K562 (cell line): ENCODE measurements at places on chromosomes 4 and X.

DNA sequence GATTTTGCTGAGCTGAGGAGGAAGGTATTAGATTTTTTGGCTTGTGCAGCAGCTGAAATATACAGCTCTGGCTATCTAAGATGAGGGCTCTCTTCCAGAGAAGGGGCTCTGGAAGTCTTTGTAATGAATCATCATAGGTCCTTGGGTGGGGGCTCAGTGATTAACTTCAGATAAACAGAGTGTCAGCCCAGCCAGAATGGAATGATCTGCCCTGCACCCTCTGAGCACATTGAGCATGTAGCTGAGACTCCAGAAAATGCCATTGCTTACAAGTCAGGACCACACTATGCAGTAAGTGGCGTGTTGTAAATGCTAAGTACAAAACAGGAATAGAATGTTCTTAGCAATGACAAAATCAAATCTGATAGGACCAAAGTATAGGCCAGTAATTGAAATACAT is 836.0 kb downstream of the PDHA2 start:
- DNase-seq, result no peak

GRCh38 chr4:107261241-107261874 is 225.2 kb upstream of the DKK2 start:
- no peak for DNase-seq

- DNase-seq, result peak; percentile 24
Measured at GRCh38 chrX:12080265-12080664, 58.0 kb upstream of the FRMPD4 start.

- no peak for DNase-seq
Measured at GRCh38 chr4:171947400-171947799, 134.2 kb downstream of the GALNTL6 start.

DNA sequence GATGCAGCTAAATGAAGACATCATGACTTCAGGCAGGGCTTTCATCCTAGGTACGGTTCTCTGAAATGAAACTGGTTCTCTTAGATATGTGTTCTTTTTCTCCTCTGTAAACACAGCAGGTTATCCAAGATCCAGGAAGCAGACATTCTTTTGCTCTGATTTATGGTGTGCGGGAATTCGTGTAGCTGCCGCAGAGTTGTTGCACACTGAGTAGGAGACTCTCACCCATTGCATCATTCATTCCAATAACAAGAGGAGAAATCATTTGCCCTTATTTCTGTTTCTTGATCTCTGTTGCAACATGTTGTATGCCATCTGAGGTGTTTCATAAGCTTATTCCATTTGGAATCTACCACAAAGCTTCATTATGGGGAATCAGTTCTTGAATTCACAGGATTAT is 133.6 kb upstream of the VCX2 start:
- no peak for DNase-seq

DNA sequence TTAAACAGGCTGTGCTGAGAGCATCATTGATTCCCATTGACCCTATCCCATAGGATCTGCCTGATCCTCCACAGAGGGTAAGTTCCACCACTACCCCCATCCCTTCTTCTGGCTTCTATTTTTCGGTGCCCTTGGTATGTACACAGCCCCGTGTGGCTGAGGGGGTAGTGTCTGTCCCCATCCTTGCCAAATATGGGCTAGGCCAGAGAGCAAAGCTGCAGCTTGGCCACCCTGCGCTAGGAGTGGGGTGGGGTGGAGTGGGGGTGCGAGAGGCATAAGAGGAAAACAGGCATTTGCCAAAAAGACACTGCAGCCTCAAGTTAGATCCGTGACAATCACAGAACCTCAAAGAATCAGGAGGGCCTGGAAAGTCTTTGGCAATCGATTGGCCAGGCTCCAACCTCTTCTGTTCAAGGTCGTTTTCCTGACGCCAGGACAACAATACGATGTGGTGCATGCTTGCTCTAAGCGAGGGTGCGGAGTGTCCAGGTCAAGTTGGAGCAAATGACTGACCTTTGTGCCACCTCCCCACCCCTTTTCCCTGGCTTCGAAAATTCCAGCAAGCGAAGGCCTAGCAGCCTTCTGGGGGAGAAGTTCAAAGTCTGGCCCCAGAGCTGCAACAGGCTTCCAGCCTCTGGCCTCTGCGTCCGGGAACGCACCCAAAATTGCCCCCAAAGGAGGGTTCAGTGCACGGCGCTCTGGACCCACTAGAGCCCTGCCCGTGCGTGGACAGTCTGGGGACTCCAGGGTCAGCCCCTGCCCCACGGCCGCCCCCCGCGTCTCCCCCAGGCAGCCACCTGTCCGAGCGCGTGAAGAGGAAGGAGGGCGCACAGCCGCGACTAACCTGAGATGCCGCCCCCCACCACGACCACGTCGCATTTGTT is 598 bp downstream of the MAOB start:
- no peak for DNase-seq

- DNase-seq, result no peak
Measured at GRCh38 chrX:146581981-146582712, 227.4 kb upstream of the CXorf51B start.

DNA sequence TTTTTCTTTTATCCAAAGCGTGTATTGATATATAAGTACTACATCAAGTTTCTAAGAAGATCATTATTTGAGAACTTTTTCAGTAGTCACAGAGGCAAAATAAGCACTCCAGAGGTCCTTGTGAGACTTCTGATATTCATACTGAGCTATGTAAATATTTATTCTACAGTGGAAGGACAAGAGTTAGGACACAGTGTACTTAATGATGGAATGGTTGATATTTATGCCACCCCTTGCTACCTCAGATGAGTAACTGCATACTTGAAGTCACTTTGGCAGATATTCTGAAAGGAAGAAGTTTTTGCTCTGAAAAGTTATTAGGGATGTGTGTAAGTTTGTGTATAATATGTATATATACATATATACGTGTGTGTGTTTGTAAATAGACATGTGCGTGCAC is 30.3 kb downstream of the MAGEA1 start:
- no peak for DNase-seq

GRCh38 chr4:185222598-185222997 is 13.2 kb downstream of the SNX25 start:
- no peak for DNase-seq

DNA sequence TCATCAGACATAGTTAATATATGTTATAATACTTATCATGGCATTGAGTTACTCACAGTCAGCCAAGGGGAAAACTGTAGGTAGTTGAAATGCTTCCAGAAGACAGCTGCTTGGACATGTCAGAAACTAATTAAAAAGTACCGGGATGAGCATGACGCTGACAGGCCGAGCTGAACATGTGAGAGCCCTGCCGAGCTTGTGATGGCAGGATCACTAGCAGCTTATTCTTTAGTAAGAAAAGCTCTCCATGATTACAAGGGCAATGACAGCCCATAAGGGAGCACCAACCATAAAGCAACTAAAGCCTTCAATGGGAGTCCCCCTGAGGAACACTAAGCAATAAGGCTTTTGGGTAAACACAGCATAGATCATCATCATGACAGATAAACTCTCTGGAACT is 435.6 kb downstream of the TLL1 start:
- no peak for DNase-seq

GRCh38 chr4:165592386-165592785 is 213.6 kb downstream of the CPE start:
- no peak for DNase-seq

GRCh38 chr4:152535360-152535902 is 461 bp downstream of the FBXW7 start:
- peak; percentile 38 for DNase-seq

DNA sequence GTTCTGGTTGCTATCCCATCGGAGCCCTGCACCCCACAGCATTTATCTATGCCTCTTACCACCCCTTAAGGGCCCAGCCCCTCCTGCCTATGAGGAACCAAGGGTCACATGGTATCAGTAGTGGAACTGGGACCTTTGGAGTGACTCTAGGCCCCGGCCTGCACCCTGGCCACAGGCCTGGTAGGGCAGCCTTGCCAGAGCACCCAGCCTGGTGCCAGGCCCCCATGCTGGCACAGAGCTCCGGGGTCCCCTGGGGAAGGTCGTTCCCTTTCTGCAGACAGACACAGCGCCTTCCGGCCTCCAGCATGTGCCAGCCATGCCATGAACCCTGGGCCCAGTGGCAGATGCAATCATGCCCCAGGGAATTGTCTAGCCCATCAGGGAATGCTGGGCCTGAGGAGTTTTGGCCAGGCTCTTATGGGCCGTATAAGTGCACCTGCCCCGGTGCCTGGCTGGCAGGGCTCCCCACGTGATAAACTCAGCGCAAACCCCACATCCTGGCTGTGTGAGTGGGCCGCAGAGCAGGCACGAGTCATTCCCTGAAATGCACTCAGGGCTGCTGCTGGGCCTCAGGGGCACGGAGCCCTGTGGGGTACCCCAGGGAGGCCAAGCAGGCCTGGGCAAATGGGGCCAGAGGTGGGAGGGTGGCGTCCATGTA is 19.8 kb upstream of the ADD1 start:
- DNase-seq, result no peak

- DNase-seq, result no peak
Measured at GRCh38 chr4:786861-787300, 39.0 kb downstream of the CPLX1 start.

DNA sequence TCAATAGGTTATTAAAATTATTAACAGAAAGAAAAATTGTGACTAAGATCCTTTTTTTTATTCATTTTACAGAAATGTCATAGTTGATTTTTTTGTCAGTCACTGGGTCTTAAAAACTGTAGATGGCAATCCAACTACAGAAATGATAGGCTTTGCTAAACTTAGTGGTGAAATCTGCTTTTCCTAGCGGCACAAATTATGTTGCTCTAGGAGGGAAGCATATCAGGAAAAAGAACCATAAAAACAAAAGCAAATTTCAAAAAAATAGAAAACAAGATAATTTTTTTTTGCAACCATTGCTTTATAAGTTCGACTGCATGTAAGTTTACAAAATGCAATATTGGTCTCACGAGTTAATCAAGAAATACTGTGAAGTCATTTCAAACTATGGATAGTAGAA is 443.5 kb upstream of the IGFBP7 start:
- no peak for DNase-seq

GRCh38 chr4:116150152-116150551 is 935.2 kb downstream of the TRAM1L1 start:
- no peak for DNase-seq

- no peak for DNase-seq
Measured at GRCh38 chr4:45215976-45216542, 489.7 kb upstream of the GNPDA2 start.

DNA sequence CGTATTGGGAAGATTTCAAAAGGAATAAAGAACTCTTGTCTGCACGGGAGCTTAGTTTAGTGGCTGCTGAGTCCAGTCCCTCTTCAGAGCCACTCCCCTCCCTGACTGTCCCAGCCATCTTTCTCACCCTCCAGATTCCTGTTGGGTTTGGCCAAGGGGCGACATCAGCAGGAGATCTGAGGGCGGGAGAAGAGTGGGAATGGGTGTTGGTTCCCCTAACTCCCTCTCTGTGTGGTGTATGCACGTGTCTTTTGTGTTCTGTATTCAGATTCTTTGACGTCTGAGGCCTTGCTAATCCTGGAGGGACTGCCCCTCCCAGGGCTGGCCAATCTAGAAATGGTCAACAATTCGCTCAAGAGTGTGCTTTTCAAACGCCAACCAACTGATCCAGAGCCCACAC is 37.4 kb downstream of the CYTL1 start:
- no peak for DNase-seq

DNA sequence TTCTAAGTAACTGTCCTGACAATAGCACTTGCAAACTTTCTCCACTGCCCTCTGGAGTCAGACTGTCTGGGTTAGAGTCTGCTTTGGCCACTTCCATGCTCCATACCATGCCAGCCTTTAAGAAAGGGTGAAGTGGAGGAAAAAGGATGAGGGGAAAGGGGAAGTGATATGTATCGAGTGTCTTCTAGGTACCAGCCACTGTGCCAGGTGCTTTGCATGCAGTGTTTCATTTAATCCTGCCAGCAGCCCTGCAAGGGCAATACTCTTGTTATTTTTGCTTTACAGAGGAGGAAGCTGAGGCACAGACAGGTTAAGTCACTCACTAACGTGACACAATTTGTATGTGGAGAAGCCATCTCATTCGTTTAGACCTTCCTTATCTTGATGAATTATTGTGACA is 55.6 kb downstream of the RTL9 start:
- no peak for DNase-seq

DNA sequence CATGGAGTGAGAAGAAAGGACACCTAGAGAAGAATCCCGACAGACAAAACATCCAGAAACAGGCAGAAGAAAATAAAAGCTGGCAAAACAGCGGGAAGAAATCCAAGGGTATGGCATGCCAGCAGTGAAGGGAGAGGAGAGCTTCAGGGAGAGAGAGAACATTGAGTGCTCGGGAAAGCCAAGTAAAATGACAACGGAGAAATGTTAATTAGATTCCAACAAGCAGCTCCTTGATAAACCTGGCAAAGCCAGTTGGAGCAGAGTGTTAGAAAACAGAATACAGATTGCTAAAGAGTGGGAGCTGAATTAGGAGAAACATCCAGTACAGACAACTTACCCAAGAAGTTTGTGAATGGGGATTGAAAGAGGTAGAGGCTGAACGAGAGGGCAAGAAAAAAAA is 40.4 kb upstream of the MAOA start:
- DNase-seq, result no peak
